ENCODE measurements at places on chromosomes 11 and 22. TPM values are rescaled to one million over a fixed set of nuclear protein-coding genes. Genes with fewer than 3 reads are reported as not detected.

The RBMXL2 gene
- total RNA-seq, result 0.10 TPM

The BTG4 gene
- total RNA-seq, result not detected

The KIAA0930 gene
- 20.8 TPM for total RNA-seq

The FAM111B gene
- total RNA-seq, result 63.7 TPM

The CASP5 gene
- total RNA-seq, result 0.17 TPM

The ZBTB16 gene
- total RNA-seq, result 4.8 TPM

The GLYATL2 gene
- total RNA-seq, result not detected

The BEST1 gene
- not detected for total RNA-seq

The OR56A3 gene
- not detected for total RNA-seq

The FXYD6 gene
- not detected for total RNA-seq

The TECTA gene
- total RNA-seq, result 0.32 TPM

The KRTAP5-10 gene
- not detected for total RNA-seq

The CDC42BPG gene
- total RNA-seq, result 0.42 TPM

The L3MBTL2 gene
- 47.6 TPM for total RNA-seq

The KREMEN1 gene
- total RNA-seq, result not detected

The SCUBE1 gene
- total RNA-seq, result 0.39 TPM

The FGF3 gene
- not detected for total RNA-seq

The MAML2 gene
- total RNA-seq, result 13.9 TPM
